ENCODE measurements at places on chromosomes 2 and 18.

DNA sequence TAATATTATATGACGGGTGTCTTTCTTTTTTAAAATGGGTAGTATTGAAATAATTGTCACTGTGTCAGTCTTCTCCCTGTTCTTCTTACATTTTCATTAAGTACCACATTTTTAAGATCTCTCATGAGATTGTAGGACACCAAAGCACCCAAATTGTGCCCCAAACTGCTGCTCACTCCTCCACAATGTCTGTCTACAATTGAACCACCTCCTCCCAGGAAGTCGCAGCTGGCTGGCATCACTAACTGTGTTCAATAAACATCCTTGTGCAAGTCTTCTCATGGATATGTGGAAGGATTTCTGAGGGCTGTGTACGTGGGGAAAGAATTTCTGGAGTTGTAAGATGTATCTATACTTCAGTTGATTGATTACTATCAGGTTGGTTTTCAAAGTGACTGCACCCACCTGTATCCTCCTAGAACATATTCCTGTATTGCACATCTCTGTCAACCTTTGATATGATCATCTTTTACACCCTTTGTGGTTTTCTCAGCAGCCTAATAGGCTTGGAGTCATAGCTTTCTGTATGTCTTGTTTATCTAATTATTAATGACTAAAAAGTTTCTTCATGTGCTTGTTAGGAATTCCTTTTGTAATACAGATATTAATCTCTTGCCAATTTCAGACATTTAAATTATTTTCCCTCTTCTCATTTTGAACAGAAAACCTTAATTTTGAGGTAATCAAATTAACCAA is 774.9 kb downstream of the RNF144A start:
- DNase-seq, result no peak

DNA sequence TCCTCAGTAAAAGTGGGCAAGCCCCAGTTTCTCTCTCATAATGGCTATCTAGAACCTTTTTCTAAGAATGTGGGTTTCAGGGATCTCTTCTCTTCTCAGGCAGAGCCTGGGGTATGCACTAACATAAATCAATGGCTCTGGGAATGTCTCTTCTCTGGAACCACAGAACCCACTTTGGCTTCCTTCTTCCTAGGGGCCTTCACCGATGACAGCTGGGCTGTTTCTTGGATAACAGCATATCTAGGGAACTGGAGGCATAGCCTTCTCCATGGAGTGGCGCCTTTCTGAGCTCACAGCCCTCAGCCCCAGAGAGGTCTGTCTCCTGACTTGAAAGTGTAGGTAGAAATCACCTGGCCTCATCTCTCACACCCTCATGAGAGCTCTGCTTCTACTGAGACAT is 247.9 kb downstream of the CLIP4 start:
- no peak for DNase-seq

DNA sequence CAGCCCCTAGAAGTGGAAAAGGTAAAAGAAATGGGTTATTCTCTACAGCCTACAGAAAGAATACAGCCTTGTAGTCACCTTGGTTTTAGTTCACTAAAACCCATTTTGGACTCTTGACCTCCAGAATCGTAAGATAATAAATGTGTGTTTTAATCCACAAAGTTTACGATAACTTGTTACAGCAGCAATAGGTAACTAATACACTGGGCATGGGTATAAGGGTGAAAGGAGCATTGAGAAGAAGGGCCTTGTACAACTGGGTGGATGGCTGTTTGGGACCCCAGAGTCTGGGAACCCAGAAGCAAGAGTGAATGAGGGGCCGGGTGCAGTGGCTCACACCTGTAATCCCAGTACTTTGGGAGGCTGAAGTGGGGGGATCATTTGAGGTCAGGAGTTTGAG is 2.2 kb upstream of the MFSD6 start:
- no peak for DNase-seq

DNA sequence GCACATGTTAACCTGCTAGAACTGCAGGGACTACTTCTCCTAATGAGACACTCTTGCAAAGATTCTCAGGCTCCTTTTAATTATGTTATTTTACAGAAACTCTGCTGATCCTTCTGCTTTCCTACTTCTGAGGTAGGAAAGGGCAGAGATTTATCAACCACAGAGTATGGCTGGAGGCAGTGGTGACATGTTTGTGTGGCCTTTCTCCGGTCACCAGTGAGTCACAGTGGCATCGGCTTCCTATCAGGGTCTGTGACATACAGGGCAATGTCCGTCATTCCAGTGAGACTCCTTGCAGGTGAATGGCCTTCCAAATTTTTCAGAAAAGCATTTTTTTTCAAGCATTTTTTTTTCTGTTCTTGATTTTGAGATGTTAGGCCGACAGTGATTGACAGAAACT is 180.7 kb upstream of the LYPD1 start:
- no peak for DNase-seq

GRCh38 chr18:41999751-42000150 is 44.7 kb downstream of the PIK3C3 start:
- DNase-seq, result no peak

- DNase-seq, result no peak
These were observed 383.4 kb downstream of the PLCL1 start for GRCh38 chr2:198187841-198188240.

DNA sequence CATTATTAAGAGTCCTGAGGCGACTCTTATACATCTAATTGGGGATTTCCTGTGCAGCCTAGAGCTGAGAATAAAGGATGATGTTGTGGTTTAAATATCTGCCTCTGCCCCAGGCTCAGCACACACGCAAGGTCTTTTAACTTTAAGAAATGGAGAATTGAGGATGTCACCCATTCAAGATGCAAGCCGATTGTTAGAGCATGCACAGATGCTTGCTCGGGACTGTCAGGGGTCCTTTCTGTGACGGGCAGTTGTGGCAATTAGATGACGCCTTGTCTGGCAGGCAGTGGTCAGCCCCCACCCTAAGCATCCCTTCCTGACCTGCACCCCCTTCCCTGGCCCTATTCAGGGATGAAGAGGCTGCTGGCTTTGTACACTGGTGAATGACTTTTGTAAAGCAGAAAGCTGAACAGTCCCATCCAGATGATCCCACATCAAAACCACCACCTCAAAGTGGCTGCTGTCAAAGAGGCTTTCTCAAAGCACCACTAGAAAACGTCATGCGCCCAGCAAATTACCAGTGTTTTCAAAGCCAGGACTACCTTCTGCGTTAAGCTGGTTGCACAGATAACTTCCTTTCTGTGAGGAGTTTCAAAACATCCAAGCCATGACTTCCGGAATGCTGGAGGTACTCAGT is 23.7 kb downstream of the FAM178B start:
- peak; percentile 88 for DNase-seq

GRCh38 chr2:221895366-221896121 is 323.4 kb upstream of the EPHA4 start:
- DNase-seq, result no peak

GRCh38 chr18:12879840-12880540 is 4.0 kb downstream of the PTPN2 start:
- no peak for DNase-seq

GRCh38 chr2:105545730-105546627 is 147.1 kb upstream of the FHL2 start:
- DNase-seq, result peak; percentile 57

DNA sequence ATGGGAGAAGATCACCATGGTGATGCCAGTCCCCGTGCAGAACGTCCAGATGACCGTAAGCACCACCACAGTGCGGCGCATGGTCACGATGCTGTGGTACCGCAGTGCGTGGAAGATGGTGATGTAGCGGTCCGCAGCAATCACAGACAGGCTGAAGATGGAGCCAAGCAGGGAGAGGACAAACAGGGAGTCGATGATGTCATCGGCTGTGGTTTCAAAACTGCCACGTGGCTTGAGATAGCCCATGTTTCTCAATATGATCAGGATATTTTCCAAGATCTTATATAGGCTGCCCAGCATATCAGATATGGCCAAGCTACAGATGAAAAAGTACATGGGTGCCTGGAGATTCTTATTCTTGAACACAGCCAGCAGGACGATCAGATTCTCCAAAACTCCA is 30.3 kb downstream of the MC2R start:
- DNase-seq, result no peak
